ENCODE measurements at places on chromosomes 1 and 21.

- no peak for DNase-seq
These were observed 25.8 kb downstream of the COL18A1 start for GRCh38 chr21:45430521-45431501.

GRCh38 chr1:154951901-154952657 lies 3.8 kb downstream of the PBXIP1 start:
- no peak for DNase-seq

- DNase-seq = no peak
These were observed 127.0 kb downstream of the MAGI3 start for GRCh38 chr1:113517346-113517745.

- DNase-seq = no peak
These were observed 43.2 kb downstream of the YARS1 start for GRCh38 chr1:32773764-32774463.

GRCh38 chr1:40477678-40478053 lies 576 bp downstream of the ZFP69 start:
- peak; percentile 8 for DNase-seq

- DNase-seq = no peak
These were observed 2.7 kb upstream of the SDC3 start for GRCh38 chr1:30911059-30911954.

Data from stimulated activated CD8-positive, alpha-beta memory T cell treated with anti-CD3 and anti-CD28 coated beads, Interleukin-12 subunit alpha, Interleukin-12 subunit beta, amount 100 ng/mL, for 4 hours (primary cell).